ENCODE measurements at places on chromosomes 5 and 9.

GRCh38 chr9:119868694-119869093, 499.5 kb upstream of the BRINP1 start:
- no peak for DNase-seq

GRCh38 chr9:129910628-129911567, 75.6 kb downstream of the USP20 start:
- DNase-seq, result peak; percentile 57

DNA sequence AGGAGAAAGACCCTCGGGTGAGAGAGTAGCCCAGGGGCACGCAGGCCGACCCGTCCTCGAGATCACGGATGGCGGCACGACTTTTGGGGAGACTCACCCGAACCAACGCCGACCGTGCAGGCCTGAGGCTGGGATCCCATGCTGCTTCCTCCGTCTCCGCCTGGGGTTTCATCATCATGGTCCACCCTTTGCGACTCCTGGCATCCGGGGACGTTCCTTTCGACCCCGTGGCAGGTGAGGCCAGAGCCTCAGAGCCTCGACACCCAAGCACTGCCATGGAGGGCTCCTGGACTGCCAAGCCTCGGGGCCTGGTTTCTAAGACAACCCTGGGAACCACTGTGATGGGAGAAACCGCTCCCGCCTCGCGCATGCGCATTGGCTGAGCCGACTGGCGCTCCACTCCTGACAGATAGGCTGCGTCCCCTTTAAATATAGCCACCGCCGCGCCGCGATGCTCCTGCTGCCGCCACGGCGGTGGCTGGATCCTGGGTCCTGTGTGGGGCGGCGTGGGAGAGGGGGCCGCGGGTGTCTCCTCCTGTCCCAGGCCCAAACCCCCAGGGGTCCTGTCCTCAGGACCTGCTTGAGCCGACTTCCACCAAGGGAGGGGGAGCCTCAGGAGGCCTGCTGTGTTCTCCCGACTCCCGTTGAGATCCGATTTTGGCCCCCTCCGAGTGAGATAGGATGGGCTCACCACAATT, 481.6 kb downstream of the SPATA31A7 start:
- DNase-seq, result no peak

GRCh38 chr5:120803282-120803681, 339.2 kb downstream of the PRR16 start:
- DNase-seq, result peak; percentile 2

DNA sequence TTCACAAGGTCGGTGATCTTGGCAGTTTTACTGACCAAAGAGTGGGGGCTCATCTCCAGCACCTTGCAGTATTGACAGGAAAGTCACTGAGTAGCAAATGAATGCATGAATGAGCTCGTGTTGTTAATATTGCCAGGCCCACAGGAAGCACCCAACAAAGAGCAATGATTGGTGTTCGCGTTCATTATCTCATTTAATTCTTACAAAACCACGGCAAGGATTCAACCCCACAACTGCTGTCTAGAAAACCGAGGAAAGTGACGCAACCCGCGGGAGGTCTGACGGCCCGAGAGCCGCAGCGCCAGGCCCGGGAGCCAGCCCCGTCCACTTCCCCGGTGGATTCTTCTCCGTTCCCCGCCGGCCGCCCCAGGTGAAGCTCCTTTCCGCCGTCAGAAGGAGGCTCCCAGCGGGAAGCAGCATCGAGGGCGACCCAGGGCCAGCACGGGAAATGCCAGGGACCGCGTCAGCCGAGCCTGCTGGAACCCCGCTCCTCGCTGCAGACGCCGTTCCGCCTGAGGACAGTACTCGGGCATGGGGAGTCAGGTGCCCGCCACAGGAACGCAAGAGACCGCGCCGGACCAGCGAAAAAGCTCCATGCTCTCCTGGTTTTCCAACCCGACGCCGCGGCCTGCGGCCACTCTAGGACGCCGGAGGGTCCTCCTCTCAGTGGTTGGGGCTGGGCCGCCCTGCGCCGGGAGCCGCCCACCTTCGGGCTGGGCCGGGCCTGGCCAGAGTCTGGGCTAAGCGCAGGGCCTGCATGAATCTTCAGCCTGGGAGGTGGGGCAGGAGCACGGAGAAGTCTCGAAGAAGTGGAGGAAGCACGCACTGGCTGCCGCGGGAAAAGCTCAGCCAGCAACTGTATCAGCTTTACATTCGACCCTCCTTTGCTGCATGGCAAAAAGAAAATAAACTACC, 19.8 kb upstream of the FER start:
- DNase-seq, result peak; percentile 91

GRCh38 chr5:118578093-118578492, 410.3 kb downstream of the DTWD2 start:
- no peak for DNase-seq

DNA sequence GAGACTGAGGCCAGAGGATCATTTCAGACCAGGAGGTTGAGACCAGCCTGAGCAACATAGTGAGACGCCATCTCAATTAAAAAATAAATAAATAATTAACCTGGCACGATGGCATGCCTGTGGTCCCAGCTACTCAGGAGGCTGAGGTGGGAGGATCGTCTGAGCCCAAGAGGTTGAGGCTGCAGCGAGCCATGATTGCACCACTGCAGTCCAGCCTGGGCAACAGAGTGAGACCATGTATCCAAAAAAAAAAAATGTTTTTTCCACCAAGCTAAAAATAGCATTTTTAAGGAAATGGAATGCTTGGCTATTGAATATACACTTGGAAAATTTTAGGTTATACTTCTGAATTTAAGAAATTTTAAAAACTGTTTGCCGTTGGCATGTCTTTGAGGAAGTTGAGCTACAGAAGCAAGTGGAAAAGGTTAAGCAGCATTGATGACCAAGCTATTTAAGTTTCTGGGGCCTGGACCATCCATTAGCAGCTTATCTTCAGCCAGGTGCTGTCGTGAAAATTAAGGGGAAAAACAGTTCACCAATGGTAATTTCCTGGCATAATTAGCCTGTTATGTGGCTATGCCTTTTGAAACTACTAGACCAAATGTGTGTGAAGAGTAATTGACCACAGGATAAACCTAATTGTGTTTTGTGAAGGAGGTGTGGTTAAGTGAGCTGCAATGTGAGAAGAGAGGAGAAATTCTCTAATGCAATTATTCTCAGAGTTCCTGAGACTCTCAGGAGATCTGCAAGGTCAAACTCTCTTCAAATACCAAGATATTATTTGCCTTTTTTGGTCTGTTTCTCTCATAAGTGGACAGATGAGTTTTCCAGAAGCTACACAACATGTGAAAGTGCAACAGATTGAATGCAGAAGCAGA, 21.0 kb downstream of the F2R start:
- no peak for DNase-seq

GRCh38 chr5:125154301-125155110, 408.1 kb upstream of the ZNF608 start:
- no peak for DNase-seq

GRCh38 chr5:11346336-11346735, 557.9 kb downstream of the CTNND2 start:
- no peak for DNase-seq

- DNase-seq, result no peak
Observed at GRCh38 chr5:72628771-72629371, 121.7 kb upstream of the ZNF366 start.

DNA sequence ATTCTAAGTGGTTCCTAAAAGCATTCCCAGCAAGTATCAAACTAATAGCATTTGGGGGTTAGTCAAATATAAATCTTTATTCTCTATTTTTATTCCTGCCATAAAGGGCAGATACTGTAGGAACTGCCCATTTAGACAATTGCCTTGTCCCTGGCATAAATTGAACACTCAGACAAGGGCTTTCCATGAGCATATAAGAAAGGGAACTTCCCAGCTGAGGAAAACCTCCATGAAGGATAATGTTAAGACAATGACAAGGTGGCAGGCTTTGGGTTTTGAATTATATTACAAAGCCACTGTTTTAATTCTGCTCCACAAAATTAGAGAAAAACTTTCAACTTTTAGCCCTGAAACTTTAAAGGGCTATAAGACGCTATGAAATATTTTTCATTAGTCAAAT, 81.3 kb downstream of the ST8SIA4 start:
- DNase-seq, result no peak

DNA sequence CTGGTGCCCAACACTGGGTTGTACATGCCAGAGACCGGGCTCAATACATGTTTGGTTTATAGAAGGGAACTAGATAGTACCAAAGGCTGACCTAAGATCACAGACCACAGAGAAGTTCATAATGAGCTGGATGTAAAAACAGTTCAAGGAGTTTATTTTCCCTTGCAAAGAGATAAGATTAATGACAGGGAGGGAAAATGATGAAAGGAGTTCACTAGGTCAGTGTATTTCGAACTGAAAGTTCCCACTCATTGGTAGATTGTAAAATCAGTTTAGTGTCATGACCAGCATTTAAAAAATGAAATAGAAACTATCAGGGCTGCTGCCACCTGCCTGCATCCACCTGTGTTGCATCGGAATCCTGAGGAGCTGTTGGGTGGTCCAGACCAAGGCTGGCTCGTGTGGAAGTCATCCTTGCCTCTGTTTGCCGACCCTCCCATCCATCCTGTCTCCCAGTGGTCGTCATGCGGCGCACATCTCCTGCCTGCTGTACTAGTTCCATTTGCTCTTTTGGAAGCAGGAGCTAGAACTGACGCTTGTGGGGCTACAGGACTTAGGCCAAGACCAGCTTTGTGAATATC, 21.1 kb downstream of the TBC1D2 start:
- DNase-seq, result no peak

DNA sequence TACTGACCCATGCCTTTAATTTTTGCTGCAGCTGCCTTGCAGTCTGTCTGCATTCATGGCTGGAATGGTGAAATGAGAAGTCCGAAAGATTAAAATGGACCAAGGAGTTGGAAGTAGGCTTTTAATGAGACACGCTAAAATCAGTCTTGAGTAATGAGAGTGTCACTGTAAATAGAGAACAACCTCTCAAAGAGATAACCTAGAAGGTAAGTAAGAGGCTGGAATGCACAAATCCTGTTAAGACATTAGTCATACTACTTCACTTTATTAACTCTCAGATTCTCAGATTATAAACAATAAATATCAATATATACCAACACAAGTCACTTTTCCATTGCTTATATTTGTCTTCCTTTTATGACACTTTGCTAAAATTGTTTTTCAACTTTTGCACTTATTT, 880.6 kb upstream of the C9orf72 start:
- DNase-seq, result no peak

DNA sequence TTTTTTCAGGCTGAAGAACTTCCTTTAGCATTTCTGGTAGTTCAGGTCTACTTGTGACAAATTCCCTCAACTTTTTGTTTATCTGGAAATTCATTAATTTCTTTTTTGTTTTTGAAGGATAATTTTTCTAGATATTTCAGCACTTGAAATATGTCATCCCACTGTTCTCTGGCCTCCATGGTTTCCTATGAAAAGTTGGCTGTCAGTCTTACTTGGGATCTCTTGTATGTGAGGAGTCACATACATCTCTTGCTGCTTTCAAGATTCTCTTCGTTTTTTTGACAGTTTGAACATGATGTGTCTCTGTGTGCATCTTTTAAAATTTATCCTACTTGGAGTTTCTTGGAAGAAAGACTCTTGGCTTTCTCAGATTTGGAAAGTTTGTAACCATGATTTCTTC, 79.5 kb downstream of the RIC1 start:
- peak; percentile 41 for DNase-seq

DNA sequence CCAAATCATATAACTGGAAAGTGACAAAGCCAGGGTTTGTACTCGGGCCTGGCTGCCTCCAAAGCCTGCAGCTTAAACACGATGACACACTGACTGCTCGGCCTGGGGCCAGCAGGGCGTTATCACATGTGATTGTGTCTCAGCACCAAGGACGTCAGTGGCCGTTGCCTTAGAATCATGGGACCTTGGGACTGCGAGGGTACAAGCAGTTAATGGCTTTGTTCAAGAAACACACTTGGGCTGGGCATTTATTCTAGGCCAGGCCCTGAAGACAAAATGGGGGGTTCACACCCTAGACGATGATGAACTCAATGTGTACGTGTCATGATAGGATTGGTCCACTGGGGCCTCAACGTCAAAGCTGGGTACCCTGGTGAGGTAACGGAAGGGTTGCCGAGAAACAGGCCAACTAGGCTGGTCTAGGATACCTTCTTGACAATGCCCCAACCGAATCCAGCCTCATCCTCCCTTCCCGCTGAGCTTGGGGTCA, 13.0 kb downstream of the SH3PXD2B start:
- no peak for DNase-seq

DNA sequence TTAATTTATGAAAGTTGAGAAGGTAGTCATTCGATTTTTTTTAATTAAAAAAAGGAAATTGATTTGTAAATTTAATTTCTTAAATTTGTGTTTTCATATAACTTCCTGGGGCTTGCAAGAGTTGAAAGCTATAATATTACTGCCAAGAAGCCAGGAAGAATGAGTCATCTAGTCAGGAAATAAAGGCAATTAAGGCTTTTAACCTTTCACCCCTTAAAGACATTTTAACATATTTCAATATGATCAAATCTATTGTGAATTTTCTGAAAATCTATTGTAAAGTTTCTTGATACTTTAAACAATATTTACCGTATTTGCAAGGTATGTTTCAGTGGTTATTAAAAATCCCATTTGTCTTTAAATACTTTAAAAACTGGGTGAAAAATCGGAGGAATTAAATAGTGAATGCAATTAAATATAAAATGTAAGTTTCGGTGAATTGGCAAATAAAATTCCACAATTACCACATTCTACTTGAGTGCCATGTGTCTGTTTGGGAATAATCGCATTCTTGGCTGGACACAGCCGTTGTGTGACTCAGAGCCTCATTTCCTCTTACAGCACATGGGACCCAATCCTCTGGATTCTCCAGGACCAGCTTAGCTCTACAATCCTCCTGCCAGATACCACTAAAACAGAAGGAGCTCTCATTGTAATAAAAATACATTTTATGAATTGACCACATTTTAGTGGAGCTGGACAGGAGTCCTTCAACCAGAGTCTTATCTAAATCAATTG, 310.7 kb downstream of the HCN1 start:
- DNase-seq, result peak; percentile 43

- no peak for DNase-seq
Observed at GRCh38 chr9:131579789-131580211, 34.5 kb downstream of the PRRT1B start.

GRCh38 chr5:98503616-98504015, 269.8 kb upstream of the RGMB start:
- no peak for DNase-seq

- no peak for DNase-seq
Observed at GRCh38 chr9:117315236-117315635, 99.6 kb downstream of the ASTN2 start.

DNA sequence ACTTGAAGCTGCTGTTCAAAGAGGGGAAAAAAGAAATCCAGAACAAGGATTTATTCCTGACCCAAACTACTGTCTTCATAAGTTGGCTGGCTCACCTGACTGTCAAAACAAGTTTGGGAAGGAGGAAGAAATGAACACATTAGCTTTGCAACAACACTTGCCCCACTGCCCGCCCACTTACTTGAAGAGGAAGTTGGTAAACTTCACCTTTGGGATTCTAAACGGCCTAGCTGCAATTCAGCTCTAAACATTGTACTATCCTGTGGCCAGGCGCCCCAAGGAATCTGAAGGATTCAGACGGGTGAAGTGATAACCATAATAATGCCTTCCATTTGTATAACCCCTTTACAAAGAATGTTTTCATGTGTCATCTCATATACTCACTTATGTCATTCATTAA, 199.4 kb downstream of the ARRDC3 start:
- peak; percentile 66 for DNase-seq

Measured in NB4 (cell line).